Esophagus squamous epithelium (tissue), 5 donors: ENCODE measurements at places on chromosomes 12 and 14.

DNA sequence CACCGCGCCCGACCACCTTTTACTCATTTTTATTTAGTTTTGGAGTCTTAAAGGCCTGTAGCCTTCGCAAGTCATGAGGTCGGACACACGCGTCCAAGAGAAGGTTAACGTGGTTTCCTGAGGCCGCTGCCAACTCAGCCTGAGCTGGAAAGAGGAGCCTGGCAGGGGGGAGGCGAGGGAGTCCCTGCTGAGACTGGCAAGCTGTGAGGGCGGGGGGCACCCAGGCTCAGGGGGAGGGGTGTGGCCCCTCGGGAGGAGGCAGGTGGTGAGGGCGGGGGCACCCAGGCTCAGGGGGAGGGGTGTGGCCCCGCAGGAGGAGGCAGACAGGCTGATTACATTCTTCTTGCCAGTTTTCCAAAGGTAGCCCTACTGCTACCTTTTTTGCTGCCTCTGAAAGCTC is 143.2 kb downstream of the PIWIL1 start:
- H3K4me3 ChIP-seq = no peak overlapping the region
- no peaks in the 10 kb centered on the region for H3K4me1 ChIP-seq
- H3K36me3 ChIP-seq = no peaks in the 10 kb centered on the region
- no peaks in the 10 kb centered on the region for H3K27me3 ChIP-seq

DNA sequence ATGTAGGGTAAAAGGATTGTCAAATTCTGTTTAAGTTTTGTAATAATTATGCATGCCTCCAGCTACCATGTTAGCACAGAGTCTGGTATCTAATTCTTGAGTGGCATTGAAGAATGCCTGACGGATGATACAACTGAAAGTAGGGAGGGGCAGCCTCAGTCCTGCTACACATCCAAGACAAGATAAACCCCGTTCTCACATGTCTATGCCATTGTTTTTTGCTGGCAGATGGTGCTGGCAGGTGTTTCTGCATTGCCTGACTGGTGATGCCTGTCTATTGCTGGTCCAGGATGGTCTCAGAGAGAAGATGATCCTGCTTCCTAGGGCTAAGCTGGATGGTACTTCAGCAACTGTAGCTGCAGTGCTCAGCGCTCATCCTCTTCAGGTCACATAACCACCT is 245.8 kb upstream of the NAV3 start:
- H3K27me3 ChIP-seq = no peaks in the 10 kb centered on the region
- no peaks in the 10 kb centered on the region for H3K36me3 ChIP-seq
- no peaks in the 10 kb centered on the region for H3K4me1 ChIP-seq
- H3K27ac ChIP-seq = no peak overlapping the region

DNA sequence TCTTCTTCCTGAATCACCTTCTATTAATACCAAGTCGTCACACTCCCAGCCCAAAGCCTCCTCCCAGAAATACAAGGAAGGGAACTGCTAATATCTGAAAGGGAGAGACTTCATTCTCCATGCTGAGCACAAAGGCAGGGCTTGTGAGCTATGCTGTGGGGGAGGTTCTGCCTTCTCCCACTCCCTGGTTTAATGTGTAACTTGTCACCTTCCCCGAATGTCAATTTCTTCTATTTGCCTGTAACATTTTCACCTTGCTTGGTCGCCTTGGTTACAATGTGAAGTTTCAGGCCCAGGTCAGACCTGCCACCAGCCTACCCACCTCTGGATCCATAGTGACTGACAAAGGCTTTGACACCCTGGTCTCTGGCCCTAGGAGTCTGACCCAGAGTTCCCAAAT is 82.0 kb upstream of the ESRRB start:
- H3K4me1 ChIP-seq = no peaks in the 10 kb centered on the region
- no peak overlapping the region for H3K4me3 ChIP-seq
- H3K27ac ChIP-seq = no peak overlapping the region
- DNase-seq = no peak

GRCh38 chr12:104106965-104107364 is 31.0 kb downstream of the NFYB start:
- H3K4me1 ChIP-seq = peaks cover 7% of the 10 kb centered on the region
- H3K36me3 ChIP-seq = peaks cover 4% of the 10 kb centered on the region
- H3K27ac ChIP-seq = no peak overlapping the region

DNA sequence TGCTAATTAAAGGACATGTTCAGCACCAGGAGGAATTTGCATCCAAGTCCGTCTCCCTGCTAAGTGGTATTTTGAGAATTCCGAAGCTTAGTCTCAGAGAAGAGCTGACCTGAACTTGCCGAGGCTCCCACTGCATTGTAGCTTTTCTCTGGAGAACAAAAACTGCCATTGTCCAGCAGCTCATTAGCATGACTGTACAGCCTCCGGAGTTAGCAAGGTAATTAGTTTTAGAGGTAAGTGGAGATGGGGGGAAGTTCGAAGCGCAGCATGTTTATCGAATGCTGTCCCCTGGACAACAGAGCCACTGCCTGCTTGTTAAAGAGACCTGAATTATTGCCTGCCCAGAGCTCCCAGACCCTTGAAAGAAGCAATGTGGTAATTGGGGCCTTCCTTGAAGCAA is 160.3 kb upstream of the PELI2 start:
- no peak overlapping the region for H3K4me3 ChIP-seq
- no peaks in the 10 kb centered on the region for H3K4me1 ChIP-seq
- no peak overlapping the region for H3K27ac ChIP-seq
- DNase-seq = no peak
- no peaks in the 10 kb centered on the region for H3K27me3 ChIP-seq

- H3K36me3 ChIP-seq = no peaks in the 10 kb centered on the region
- H3K4me3 ChIP-seq = no peak overlapping the region
- DNase-seq = no peak
- no peak overlapping the region for H3K27ac ChIP-seq
Measured at GRCh38 chr14:72790887-72791566, 102.9 kb downstream of the DPF3 start.

DNA sequence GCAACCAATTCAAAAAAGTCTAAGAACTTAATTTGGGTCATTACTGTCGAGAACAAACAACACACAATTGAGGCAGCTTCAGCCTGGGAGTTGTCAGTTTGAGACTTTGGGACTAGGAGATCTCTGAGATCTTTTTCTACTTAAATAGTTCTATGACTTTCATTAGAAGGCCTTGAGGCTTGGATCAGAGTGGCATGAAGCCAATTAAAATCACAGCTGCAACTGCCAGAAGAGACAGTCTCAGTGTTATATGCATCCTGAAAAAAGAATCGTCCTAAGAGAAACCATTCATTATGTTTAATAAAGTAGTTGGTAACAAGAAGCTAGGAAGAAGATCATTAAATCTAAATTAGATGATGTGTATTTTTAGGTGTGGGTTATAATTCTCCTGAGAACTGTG is 170.8 kb upstream of the RASSF8 start:
- H3K4me1 ChIP-seq = no peaks in the 10 kb centered on the region
- no peak for DNase-seq
- H3K27me3 ChIP-seq = no peaks in the 10 kb centered on the region
- no peaks in the 10 kb centered on the region for H3K36me3 ChIP-seq
- H3K27ac ChIP-seq = no peak overlapping the region
- H3K4me3 ChIP-seq = no peak overlapping the region

DNA sequence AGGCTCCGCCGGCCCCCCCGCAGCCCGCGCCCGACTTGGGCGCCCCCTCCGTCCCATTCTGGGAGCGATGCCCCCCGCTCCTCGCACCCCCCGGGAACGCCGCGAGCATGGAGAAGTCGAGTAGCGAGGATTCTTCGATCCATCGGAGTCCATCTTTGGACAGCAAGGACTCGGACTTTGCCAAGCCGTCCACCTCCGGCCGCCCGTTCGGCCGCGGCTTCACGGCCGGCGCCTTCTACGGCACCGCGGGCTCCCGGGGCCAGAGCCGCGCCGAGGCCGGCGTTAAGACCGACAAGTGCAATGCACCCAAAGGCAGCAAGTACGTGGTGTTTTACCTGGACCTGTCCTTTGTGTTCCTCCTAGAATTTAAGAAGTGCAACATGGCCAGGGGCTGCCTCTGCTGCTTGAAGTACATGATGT is 123.6 kb downstream of the TSPAN9 start:
- no peak for DNase-seq
- peaks cover 36% of the 10 kb centered on the region for H3K4me1 ChIP-seq
- H3K27me3 ChIP-seq = peaks cover 27% of the 10 kb centered on the region
- H3K27ac ChIP-seq = no peak overlapping the region

GRCh38 chr14:26128931-26129671 is 468.7 kb downstream of the NOVA1 start:
- no peak overlapping the region for H3K4me3 ChIP-seq
- no peaks in the 10 kb centered on the region for H3K36me3 ChIP-seq
- H3K27ac ChIP-seq = no peak overlapping the region

GRCh38 chr12:114774699-114775098 is 90.7 kb upstream of the TBX3 start:
- H3K36me3 ChIP-seq = no peaks in the 10 kb centered on the region
- no peak for DNase-seq

DNA sequence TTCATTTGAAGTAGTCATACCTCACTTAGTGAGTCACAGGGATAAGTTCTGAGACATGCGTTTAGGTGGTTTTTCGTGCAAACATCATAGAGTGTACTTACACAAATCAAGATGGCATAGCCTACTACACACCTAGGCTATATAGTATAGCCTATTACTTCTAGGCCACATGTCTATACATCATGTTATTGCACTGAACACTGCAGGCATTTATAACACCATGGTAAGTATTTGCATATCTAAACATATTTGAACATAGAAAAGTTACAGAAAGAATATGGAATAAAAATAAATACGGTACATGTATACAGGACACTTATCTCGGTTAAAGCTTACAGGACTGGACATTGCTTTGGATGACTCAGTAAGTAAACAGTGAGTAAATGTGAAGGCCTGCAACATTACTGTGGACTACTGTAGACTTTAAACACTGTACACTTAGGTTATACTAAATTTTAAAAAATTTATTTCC is 670.6 kb downstream of the SLC16A7 start:
- H3K4me3 ChIP-seq = no peak overlapping the region
- no peak overlapping the region for H3K27ac ChIP-seq
- no peaks in the 10 kb centered on the region for H3K27me3 ChIP-seq
- H3K36me3 ChIP-seq = no peaks in the 10 kb centered on the region
- no peak for DNase-seq

- peak overlapping the region; percentile 69 for H3K27ac ChIP-seq
- H3K4me3 ChIP-seq = no peak overlapping the region
- no peaks in the 10 kb centered on the region for H3K27me3 ChIP-seq
- H3K36me3 ChIP-seq = peaks cover 9% of the 10 kb centered on the region
- peaks cover 62% of the 10 kb centered on the region for H3K4me1 ChIP-seq
- no peak for DNase-seq
Measured at GRCh38 chr12:122413516-122414404, 8.7 kb downstream of the CLIP1 start.

DNA sequence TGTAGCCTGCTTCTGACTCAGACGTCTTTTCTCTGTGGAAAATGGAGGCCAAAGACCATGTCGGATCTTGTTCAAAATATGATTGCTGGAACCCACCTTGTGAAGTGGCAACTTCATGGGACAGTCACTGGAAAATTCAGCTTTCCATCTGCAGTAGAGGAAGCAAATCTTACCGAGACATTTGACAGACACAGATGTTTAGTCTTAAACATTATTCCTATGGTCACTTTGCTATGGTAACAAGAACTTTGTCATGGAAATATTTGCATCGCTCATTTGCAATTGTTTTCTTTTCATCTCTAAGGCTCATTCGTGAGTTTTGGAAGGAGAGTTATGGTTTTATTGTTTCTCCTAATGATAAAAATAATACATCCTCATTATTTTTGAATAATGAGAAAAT is 98.3 kb upstream of the HIF1A start:
- no peak overlapping the region for H3K4me3 ChIP-seq
- H3K27me3 ChIP-seq = no peaks in the 10 kb centered on the region
- DNase-seq = no peak
- no peaks in the 10 kb centered on the region for H3K4me1 ChIP-seq
- no peaks in the 10 kb centered on the region for H3K36me3 ChIP-seq
- H3K27ac ChIP-seq = no peak overlapping the region

DNA sequence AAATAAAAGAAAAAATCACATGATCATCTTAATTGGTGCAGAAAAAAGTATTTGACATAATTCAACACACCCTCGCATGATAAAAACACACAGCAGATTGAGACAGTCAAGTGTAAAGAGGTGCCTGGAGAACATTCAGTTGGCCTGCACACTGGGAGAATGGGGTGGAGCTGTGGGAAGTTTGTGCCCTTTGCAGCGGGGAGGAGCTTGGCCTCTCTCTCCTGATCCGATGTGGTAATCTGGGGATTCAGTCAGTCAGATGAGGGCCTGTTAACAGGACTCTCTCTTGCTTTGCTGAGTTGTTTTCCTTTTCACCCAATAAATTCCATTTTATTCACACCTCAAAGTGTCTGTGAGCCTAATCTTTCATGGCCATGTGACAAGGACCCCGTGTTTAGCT is 5.9 kb downstream of the SERPINA6 start:
- no peak overlapping the region for H3K4me3 ChIP-seq
- no peak for DNase-seq
- H3K36me3 ChIP-seq = no peaks in the 10 kb centered on the region
- H3K4me1 ChIP-seq = peaks cover 52% of the 10 kb centered on the region

- no peak overlapping the region for H3K27ac ChIP-seq
- no peaks in the 10 kb centered on the region for H3K36me3 ChIP-seq
- no peaks in the 10 kb centered on the region for H3K27me3 ChIP-seq
- H3K4me3 ChIP-seq = no peak overlapping the region
- no peak for DNase-seq
Measured at GRCh38 chr12:49887536-49888401, 15.9 kb downstream of the FAIM2 start.

DNA sequence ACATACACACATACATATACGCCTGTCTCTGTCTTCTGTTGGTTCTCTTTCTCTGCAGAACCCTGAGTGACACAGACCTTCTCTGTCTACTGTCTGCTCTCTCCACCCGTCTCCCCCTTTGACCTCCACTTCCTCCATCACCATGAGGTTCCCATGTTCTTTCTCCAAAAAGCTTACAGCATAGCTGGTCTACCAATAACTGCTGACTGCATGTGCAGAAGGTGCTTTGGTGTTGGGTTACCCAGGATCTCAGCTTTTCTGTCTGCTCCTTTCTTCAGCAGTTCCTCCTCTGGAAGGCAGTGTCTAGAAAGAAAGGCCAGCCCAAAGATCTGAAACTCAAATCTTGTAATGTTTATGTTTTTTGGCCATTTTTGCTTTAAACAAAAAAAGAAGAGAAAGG is 125.6 kb downstream of the SMOC1 start:
- H3K4me3 ChIP-seq = no peak overlapping the region
- no peaks in the 10 kb centered on the region for H3K27me3 ChIP-seq
- peaks cover 6% of the 10 kb centered on the region for H3K4me1 ChIP-seq
- H3K27ac ChIP-seq = no peak overlapping the region
- DNase-seq = no peak
- no peaks in the 10 kb centered on the region for H3K36me3 ChIP-seq
